LHCN-M2 (cell line): ENCODE measurements at places on chromosomes 1 and 21.

- peak; percentile 68 for DNase-seq
Observed at GRCh38 chr21:32456497-32456918, 44.0 kb downstream of the EVA1C start.

DNA sequence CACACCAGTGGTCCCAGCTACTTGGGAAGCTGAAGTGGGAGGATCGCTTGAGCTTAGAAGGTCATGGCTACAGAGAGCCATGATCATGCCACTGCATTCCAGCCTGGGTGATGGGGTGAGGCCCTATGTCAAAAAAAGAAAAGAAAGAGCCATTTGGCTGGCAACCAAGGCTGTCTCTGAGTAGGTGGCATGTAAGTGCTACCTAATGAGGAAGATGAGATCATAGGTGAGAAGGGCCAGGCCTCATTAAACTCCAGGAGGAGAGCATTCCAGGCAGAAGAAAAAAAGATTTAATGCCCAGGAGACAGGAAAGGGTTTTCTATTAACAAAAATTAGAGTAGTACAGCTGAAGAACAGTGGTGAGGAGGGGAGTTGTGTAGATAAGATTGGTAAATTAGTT is 103.4 kb upstream of the ZNF678 start:
- DNase-seq, result no peak

GRCh38 chr1:23473037-23473800 is 10.8 kb downstream of the ASAP3 start:
- peak; percentile 99 for DNase-seq

GRCh38 chr21:18398843-18399242 is 4.7 kb downstream of the TMPRSS15 start:
- no peak for DNase-seq

DNA sequence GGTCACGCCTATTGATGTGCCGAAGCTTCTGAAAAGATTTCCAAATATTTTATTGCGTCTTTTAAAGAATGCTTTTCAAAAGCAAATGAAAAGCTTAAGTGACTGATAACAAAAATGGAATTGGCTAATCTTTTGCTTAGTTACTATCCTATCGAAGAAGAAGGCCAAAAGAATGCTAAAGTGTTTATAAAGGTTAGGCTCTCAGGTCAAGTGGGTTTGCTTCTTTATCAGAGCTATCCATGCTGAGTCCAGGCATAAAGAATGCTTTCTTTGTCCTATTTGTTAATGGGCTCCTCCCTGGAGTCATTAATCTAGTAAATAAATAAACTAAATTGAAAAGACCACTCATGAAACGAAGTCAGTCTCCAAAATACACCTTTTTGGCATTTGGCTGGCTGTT is 133.4 kb upstream of the LYPLAL1 start:
- DNase-seq, result no peak

DNA sequence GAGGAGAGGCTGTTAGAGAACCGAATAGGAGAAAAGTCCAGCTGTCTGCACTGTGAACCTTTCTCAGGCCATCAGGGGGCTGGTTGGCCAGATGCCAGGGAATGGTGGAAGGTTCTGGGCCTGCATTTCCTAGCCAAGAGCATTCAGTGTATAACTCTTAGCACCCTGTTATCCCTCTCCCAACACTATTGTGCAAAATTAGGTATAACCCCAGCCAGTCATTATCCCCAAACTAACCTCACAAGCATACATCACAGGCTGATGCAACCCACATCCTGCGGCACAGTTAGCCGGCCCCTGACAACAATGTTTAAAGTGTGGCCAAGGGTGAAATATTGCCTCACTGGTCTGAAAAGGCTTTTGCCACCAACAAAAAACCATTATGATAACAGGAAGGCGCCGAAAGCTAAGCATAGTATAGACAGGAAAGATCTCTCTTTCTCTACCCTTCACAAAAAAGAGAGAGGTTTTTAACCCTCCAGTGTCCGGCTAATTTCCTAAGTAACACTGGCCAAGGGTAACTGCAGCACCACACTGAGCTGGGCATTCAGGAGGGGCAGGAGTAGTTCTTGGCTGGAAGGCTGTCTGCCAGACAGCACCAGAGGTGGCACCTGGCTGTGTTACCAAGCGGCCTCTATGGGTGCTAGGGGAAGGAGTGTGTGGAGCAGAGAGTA is 77.3 kb upstream of the BCAR3 start:
- DNase-seq, result no peak

DNA sequence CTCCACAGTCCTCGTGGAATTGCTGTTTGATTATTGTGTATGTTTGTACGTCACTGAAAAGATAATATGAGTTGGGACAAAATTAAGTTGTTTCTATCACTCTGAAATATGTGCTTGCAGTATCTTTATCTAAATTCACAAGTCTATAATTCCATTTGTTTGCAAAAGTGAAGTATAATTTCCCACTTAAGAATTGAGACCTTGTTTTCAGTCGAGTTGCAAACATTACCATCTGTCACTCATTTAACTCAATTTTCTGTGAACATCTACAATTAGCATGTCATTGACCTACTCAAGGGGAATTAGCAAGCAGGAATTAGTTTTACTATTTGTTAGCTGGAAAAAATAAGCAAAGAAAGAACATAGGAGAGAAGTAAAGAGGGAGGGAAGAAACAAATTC is 195.8 kb downstream of the TPR start:
- DNase-seq, result no peak

DNA sequence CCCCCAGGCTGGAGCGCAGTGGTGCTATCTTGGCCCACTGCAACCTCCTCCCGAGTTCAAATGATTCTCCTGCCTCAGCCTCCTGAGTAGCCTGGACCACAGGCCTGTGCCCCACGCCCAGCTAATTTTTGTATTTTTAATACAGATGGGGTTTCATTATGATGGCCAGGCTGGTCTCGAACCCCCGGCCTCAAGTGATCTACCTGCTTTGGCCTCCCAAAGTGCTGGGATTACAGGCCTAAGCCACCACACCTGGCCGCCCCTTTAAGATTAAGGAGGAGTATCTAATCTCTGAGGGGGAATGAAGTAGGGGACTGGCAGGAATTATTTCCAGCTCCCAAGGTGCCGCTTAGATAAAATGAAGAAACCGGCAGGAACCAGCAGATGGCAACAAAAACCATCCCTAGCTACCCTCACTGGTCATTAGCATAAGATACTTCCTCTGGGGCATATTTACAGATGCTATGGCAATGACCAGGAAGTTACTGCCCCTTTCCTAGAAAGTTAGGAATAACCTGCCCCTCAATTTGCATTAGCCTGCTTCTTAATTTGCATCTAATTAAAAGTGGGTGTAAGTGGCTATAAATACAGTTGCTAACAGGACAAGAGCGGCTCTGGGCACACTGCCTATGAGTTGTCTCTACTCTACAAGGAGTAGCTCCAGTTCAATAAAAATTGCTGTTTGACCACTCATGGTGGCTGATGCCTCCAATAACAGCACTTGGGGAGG is 7.1 kb upstream of the NSUN4 start:
- peak; percentile 43 for DNase-seq

DNA sequence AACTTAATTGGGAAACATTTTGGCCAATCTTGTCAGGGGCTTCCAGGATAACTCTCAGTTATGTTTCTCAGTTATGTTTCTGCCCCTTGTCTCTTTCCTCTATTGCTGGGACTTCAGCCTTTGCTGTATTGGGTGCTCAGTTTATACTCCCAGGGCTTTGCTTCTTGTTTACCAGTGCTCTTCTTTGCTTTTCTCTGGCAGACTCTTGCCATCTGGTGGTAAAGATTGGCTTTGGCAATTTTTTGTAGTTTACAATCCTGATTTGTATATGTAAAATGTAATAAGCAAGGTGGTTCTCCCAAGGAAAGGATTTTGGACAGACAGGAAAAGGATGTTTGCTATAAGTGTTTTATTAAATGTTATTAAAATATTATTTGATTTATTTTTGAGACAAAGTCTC is 37.9 kb downstream of the FABP3 start:
- peak; percentile 38 for DNase-seq

DNA sequence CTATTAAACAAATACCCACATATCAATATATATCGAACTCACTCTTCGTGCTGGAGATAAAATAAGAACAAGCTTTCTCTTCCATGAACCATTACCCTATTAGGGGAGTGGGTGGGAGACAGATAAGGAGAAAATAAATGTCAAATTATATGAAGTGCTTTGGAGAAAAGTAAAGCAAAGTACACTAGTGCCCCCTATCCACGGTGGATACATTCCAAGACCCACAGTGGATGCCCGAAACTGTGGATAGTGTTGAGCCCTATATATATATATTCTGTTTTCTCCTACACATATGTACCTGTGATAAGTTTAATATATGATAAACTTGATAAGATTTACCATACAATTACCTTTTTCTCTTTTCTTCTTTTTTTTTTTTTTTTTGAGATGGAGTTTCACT is 54.6 kb downstream of the FH start:
- no peak for DNase-seq

DNA sequence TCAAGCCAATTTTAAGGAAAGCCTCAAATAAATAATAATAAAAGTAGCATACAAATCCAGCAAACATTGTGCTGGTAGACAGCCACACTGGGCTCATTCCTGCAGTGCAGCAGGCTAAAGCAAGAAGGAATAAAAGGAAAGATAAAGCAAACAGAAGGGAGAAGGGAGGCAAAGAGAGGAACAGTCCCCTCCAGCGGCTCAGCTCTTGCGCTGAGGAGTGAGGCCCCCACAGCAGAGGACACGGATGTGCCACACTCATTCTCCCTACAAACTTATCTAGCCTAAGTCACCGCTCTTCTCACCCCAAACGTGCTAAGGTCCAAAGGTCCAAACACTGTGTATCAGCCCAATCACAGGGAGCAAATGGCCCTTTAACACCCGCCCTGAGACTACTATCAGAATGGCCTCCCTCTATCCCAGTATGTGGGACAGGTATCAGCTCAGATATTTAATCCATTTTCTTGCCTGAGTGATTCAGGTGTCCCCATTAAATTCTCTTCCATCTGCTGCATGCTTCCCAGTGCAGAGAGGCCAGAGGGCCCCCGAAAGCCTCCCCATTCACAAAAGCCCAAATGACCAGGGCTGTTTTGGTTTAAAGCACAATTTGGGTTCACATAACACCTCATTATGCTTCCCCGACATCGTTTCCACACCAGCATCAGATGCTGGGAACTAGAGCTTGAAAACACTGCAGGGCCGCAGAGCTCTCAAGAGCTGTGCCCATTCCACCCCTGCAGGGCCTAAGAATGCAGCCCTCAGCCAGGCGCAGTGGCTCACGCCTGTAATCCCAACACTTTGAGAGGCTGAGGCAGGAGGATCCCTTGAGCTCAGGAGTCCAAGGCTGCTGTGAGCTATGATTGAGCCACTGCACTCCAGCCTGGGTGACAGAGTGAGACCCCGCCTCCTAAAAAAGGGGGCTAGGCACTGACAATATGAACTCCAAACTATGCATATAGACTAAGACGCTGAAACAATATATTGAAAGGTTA is 17.8 kb downstream of the CAPZB start:
- no peak for DNase-seq

DNA sequence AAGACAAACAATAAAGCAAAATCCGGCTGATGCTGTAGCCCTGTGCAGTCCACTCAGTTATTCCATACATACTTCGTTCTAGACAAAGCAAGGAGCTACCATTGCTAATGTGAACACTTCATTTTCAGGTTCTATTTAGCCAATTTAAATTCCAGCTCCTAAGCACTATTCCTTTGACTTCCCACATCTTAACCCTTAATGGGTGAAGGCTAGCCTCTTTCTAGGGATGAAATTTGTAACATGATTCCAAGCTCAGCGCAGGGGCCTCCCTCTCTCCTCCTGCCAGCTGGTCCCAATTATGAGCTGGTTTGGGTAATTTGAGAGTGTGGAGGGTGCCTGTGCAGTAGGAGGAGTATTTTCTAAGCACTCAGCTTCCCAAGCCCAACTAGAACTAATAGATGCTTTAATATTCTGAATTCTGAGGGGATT is 53.9 kb upstream of the PTGFRN start:
- peak; percentile 65 for DNase-seq

DNA sequence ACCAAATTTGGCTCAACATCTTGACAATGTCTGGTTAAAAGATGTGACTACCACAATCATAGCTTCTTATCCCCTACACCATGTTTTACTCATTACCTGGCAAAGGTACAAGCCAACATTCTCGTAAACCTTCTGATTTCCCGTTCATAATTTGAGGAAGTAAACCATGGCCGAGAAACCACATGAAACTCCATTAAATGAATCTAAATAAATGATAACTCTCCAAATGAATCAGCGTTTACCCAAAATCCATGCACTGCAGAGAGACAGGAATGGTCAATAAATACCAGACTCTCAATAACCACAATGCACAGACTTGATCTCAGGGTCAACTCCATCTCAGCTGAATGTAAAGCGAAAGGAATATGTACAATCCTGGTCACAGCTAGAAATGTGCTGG is 125.2 kb downstream of the TYW3 start:
- no peak for DNase-seq

GRCh38 chr1:207049974-207050391 is 1.0 kb downstream of the YOD1 start:
- peak; percentile 47 for DNase-seq

GRCh38 chr1:41100170-41100569 is 78.6 kb upstream of the SLFNL1 start:
- DNase-seq, result no peak

GRCh38 chr1:214850432-214851050 is 232.0 kb upstream of the KCNK2 start:
- peak; percentile 28 for DNase-seq

DNA sequence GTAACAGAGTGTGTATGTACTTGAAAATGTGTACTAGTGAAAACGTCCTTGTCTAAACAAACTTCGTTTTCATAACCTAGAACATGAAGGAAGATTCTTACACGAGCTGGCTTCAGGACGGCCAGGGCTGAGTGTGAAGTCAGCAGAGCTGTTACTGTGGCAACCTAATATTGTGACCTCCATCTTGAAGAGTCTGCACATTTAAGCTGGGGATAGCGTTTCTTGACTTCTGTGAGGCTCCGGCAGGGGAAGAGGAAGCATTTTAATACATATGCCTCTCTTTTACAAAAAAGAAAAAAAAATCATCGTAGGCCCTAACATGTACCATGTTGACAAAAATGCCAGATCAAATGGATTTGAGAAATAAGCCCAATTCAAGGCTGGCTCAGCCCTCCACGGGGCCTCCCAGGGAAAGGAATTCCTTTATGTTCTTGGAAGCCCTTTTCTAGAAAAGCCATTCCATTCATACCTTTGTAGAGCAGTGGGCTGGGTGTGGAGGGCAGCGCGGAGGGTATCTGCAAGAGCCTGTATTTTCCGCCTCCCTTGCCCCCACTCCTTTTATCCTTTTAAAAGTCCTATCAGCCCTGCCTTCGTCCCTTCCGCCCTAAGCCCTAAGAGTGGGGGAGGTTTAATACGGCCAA is 51.1 kb downstream of the SIM2 start:
- peak; percentile 20 for DNase-seq

DNA sequence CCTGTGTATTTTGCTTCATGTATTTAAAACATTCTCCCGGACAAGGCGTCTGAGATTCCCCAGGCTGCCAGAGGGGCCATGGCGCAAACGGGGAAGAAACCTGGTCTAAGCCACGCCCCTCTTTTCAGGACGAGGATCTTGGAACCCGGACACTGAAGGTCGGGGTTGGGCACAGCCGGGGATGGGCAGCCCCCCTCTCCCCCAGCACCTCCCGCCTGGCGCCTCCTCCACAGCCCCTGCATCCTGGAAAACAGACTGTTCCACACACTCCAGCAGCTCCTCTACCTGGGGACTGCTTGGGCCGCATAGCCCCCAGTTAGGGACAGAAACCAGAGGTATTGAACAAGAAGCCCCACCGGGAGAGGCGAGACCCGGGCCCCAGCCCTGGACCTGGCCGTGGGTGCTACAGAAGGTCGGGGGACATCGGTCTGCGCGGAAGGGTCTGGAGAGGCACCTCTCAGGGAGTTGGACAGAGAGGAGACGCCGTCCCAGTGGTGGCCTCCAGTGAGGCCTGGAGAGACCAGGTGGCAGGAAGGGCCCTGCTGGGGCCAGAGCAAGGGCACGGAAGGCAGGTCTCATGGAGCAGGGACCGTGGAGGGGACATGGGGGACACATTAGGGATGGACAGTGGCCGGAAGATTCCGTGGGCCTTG is 5.4 kb downstream of the TP73 start:
- DNase-seq, result no peak
